Mesenchymal stem cell (in vitro differentiated cells and primary cell): ENCODE measurements at places on chromosomes 5 and 9.

DNA sequence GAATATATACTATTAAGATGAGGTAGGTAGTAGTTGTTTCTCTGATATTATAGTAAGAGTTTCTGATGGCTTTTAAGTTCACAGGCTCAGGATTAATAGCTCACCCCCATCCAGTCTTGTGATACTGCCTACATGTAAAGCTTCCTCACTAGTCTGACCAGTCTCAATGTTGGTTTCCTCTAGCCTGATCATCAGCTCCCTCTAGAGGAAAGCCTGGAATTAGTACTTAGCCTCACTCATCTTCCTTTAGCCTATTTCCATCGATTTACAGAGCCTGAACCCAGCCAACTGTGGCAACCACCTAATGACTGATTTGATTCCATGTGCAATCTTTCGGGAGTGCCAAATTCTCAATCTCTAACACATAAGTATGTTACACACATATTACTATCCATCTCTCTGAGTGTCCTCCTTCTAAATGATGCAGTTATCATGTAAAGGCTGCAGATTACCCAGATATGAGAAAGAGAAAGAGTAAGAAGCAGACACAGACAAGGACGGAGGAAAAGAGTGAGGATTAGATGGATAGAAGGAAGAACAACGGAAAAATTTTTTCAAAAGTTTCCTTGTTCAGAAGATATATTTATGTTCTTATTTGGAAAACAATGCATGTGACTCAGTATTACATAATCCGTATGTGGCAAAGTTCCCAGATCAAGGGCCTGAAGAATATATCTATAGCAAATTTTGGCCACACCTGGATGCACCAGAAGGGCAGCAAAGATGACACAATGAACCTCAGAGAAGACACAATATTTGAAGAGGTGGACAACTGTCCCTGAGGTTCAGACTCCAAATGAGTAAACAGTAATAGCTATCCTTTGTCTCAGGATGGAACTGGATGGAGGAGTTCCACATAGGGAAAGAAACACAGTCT lies 333.7 kb downstream of the ELAVL2 start:
- DNase-seq: peak; percentile 49
- no peaks in the 10 kb centered on the region for H3K27me3 ChIP-seq
- no peak overlapping the region for H3K4me3 ChIP-seq
- no peaks in the 10 kb centered on the region for H3K36me3 ChIP-seq
- no peak overlapping the region for H3K27ac ChIP-seq

DNA sequence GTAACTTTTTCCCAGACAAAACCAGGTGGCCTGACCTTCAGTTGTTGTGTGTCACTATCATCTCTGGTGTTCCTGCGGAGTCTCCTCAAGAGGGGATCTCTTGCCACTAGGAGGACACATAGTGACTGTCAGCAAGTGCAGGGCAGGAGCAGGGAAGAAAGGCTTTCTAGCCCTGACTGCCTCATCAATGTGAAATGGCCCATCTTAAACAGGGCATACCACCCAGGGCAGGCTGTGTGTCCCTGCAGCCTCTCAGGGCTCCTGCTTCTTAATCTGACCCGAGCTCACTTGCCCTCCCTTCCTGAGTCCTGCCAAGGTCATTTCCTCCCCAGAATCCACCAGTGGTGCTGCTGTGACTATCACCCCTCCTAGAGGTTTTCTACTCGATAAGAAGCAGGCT lies 57.4 kb upstream of the SIMC1 start:
- H3K36me3 ChIP-seq: no peaks in the 10 kb centered on the region
- H3K4me1 ChIP-seq: peaks cover 4% of the 10 kb centered on the region
- H3K27ac ChIP-seq: no peak overlapping the region
- H3K4me3 ChIP-seq: no peak overlapping the region
- DNase-seq: no peak

- no peaks in the 10 kb centered on the region for H3K4me1 ChIP-seq
- H3K4me3 ChIP-seq: no peak overlapping the region
- DNase-seq: no peak
- H3K36me3 ChIP-seq: no peaks in the 10 kb centered on the region
Measured at GRCh38 chr5:134038138-134038537, 33.4 kb upstream of the VDAC1 start.

DNA sequence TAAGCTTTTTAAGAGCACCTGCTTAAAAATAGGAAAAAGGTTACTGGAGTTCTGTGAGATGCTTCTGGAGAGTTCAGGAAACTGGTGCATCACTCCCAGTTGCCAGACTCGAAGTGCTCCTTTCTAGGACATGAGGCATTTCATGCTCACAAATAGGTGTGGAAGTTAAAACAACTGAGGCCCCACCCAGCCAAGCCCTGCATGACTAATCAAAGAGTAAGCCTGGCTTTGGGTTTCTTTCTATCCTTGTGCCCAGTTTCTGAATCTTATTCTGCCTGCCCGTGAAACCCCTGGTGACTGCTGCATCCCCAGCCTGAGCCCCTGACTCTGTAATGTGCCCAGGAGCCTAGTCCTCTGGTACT lies 7.7 kb downstream of the SPINK9 start:
- H3K27me3 ChIP-seq: no peaks in the 10 kb centered on the region
- H3K36me3 ChIP-seq: no peaks in the 10 kb centered on the region
- no peak overlapping the region for H3K4me3 ChIP-seq
- H3K27ac ChIP-seq: no peak overlapping the region
- no peak for DNase-seq

GRCh38 chr5:102561894-102562760 lies 63.3 kb upstream of the SLCO6A1 start:
- no peak overlapping the region for H3K4me3 ChIP-seq
- H3K27ac ChIP-seq: no peak overlapping the region
- H3K27me3 ChIP-seq: no peaks in the 10 kb centered on the region
- DNase-seq: peak; percentile 36

GRCh38 chr5:109225716-109226625 lies 183.8 kb downstream of the PJA2 start:
- DNase-seq: no peak
- H3K36me3 ChIP-seq: no peaks in the 10 kb centered on the region
- H3K27me3 ChIP-seq: no peaks in the 10 kb centered on the region
- H3K4me1 ChIP-seq: no peaks in the 10 kb centered on the region

GRCh38 chr5:66720780-66721179 lies 124.6 kb downstream of the MAST4 start:
- no peak overlapping the region for H3K27ac ChIP-seq
- no peak overlapping the region for H3K4me3 ChIP-seq
- no peak for DNase-seq
- peaks cover 10% of the 10 kb centered on the region for H3K27me3 ChIP-seq
- H3K4me1 ChIP-seq: no peaks in the 10 kb centered on the region

DNA sequence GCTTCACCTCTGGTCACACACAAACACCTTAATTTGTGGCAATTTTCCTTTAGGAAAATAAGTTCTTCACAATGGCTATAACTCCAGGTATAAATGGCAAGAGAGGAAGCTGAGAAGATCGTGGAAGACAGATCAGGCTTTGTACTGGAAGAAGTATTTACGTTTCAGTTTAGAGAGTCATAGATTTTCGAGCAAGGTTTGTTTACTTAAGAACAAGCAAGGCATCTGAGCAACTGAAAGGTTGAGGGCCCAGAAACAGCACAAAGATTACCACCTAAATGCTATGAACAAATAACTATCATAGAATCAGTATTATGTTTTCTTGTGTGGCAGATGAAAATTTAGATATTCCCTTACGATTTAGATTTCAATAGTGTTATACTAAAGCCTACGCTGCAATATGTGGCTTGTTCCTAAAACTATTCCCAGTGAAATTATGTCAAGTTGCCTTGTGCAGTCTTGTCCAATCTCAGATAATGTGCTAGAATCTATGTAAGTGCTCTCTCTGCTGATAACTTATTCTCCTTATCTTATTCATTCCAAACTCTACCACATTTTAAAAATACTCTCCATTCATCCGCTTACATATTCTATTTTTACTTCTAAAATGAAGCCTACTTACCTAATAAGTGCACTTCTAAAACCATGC lies 6.7 kb downstream of the SLCO4C1 start:
- no peaks in the 10 kb centered on the region for H3K36me3 ChIP-seq
- H3K27me3 ChIP-seq: no peaks in the 10 kb centered on the region
- peak; percentile 28 for DNase-seq
- peaks cover 5% of the 10 kb centered on the region for H3K4me1 ChIP-seq
- no peak overlapping the region for H3K27ac ChIP-seq

DNA sequence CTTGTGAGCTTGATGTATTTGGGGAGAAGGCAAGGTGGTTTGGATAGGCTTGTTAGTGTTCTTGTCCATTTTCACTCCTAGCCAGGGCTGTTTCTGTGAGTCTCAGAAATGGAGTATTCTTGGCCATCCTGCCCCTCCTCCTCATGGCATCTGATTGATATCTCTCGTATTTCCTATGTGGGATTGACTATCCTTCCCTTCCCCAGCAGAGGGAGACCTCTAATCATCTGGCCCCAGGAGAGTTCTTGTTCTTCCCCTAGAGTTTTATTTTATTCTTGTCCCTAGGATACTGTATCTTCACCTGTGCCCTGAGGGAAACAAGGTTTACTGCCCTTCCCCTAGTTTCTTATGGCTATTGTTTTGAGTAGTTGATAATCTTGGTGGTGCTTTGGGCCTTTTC lies 114.4 kb downstream of the VPS13A start:
- H3K4me1 ChIP-seq: peaks cover 4% of the 10 kb centered on the region
- H3K4me3 ChIP-seq: no peak overlapping the region
- peaks cover 4% of the 10 kb centered on the region for H3K36me3 ChIP-seq

- DNase-seq: no peak
- H3K27ac ChIP-seq: no peak overlapping the region
- H3K4me3 ChIP-seq: no peak overlapping the region
- peaks cover 9% of the 10 kb centered on the region for H3K36me3 ChIP-seq
- no peaks in the 10 kb centered on the region for H3K27me3 ChIP-seq
- H3K4me1 ChIP-seq: no peaks in the 10 kb centered on the region
Measured at GRCh38 chr5:31487506-31487905, 44.4 kb downstream of the DROSHA start.

GRCh38 chr5:38601863-38602298 lies 45.4 kb upstream of the LIFR start:
- peaks cover 19% of the 10 kb centered on the region for H3K4me1 ChIP-seq
- H3K27me3 ChIP-seq: no peaks in the 10 kb centered on the region
- no peaks in the 10 kb centered on the region for H3K36me3 ChIP-seq
- DNase-seq: peak; percentile 69

DNA sequence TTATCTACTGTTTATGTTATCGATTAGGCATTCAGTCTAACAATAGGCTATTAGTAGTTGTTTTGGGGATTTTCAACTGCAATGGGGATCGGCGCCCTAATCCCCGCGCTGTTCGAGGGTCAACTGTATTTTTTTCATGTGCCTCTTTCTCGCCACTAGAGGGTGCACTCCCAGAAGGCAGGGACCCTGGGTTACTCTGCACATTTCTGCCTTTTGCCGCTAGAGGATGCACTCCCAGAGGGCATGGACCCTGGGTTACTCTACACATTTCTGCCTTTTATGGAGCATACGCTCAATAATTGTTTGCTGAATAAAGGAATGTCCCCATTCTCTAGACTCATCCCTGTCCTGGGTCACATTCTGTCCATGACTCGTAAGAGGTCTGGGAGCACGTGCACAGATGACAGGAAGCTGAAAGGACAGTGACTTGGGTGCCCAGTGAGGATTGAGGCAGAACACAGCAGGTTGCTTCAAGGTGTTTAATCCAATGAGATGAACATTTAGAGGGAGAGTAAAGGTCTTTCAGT lies 27.9 kb upstream of the RECK start:
- no peak overlapping the region for H3K27ac ChIP-seq
- DNase-seq: peak; percentile 78
- no peaks in the 10 kb centered on the region for H3K4me1 ChIP-seq
- H3K4me3 ChIP-seq: peak overlapping the region; percentile 32

GRCh38 chr9:26856413-26857032 lies 36.1 kb downstream of the CAAP1 start:
- H3K4me1 ChIP-seq: no peaks in the 10 kb centered on the region
- no peak overlapping the region for H3K4me3 ChIP-seq
- no peaks in the 10 kb centered on the region for H3K27me3 ChIP-seq
- H3K27ac ChIP-seq: no peak overlapping the region
- DNase-seq: peak; percentile 43

- H3K4me1 ChIP-seq: no peaks in the 10 kb centered on the region
- H3K36me3 ChIP-seq: no peaks in the 10 kb centered on the region
- no peak for DNase-seq
Measured at GRCh38 chr5:104237586-104237985, 675.0 kb upstream of the NUDT12 start.

DNA sequence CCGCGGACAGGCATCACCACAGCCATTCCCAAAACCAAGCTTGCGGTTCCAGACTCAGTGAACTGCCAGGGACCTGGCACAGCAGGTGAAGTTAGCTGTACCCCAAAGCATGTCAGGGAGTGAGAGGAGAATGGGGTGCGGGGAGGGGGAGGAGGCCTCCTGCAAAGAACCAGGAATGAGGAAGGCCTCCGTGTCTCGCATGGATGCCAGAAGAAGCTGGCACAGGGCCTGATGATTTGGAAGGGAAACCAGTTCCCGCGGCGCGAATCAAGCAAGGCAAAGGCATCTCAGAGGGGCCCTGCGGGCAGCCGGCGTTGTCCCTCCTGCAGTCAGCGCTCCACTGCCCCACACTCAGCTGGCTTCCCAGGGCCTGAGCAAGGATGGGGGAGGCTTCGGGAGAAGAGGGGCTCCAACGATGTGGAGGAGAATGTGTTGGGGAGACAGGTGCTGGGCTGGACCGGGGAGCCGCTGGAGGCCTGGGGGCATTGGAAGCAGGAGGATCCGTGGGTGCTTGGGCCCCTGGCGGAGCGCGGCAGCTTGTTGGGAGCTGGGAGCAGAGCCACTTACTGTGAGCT lies 14.6 kb downstream of the SLC9A3 start:
- peaks cover 44% of the 10 kb centered on the region for H3K27me3 ChIP-seq
- no peak overlapping the region for H3K27ac ChIP-seq
- no peak for DNase-seq

GRCh38 chr5:115271295-115272050 lies 8.8 kb upstream of the PGGT1B start:
- H3K4me1 ChIP-seq: no peaks in the 10 kb centered on the region
- H3K27me3 ChIP-seq: no peaks in the 10 kb centered on the region
- H3K27ac ChIP-seq: no peak overlapping the region

DNA sequence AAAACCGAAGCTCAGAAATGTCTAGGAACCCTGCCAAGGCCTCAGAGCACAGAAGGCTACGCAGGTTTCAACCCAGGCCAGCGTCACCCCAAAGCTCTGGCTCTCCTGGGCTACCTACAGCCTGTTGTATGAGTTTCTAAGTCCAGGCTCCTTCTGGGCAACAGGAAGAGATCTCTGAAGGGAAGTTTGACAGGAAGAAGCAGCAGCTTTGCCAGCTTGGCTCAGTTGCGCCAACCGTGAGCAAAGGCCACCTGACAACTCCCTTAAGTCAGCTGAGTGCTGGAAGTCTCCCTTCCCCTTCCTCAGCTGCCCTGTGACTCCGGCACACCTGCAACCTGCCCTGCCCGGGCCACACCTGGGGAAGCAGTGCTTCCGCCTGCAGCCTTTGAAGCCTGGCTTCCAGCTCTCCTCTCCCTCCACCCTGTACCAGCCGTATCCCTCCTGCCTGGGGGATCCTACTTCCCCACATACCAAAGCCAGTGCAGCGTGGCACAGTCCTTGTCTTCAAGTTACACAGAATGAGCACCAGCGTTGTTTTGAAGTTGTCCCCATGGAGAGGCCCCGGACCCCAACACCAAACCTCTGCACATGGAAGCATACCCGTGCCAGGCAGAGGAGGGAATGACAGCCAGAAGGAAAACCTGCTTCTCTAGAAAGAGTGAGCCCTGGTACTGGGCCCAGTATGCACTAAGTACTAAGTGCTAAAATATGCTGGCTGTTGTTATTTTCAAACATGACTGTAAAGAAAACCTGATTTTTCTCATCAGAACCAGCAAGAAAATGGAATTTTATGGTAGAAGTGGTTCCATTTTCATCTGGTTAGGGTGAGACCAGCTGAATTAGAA lies 36.5 kb downstream of the SHB start:
- H3K27ac ChIP-seq: peak overlapping the region; percentile 53
- H3K4me3 ChIP-seq: no peak overlapping the region
- no peaks in the 10 kb centered on the region for H3K27me3 ChIP-seq
- peaks cover 8% of the 10 kb centered on the region for H3K36me3 ChIP-seq
- no peak for DNase-seq
